ENCODE measurements at places on chromosomes 2 and 18.
A peak's percentile ranks its signal among the peaks of the same experiment; 100 is the strongest.

GRCh38 chr2:103740631-103741030 is 978.8 kb downstream of the TMEM182 start:
- DNase-seq: no peak

- no peak for DNase-seq
Observed at GRCh38 chr2:113892004-113892710, 2.3 kb downstream of the ACTR3 start.

DNA sequence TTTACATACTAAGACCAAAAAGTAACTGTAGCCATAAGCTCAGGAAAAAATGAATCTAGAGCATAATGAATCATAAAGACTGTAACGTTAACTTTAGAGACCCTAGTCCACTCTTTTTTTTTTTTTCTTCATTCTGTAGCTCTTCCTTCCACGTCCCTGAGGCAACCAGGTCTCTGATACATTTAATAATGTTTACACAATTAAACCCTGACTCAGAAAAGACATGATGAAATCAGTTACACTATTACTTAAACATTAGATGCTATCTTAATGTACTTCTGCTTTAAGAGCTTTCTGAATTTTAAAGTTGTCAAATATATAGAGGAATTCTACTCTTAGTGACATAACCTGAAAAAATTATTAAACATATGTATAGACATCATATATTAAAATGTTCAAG is 1121.5 kb upstream of the DDX18 start:
- DNase-seq: no peak

- DNase-seq: no peak
Observed at GRCh38 chr2:21041943-21042707, 1.7 kb downstream of the APOB start.

GRCh38 chr2:52632543-52632942 is 1135.1 kb upstream of the CHAC2 start:
- DNase-seq: no peak

GRCh38 chr2:219334076-219334475 is 1.5 kb upstream of the RESP18 start:
- DNase-seq: no peak

- no peak for DNase-seq
Observed at GRCh38 chr18:46916551-46917107, 678 bp downstream of the PIAS2 start.

DNA sequence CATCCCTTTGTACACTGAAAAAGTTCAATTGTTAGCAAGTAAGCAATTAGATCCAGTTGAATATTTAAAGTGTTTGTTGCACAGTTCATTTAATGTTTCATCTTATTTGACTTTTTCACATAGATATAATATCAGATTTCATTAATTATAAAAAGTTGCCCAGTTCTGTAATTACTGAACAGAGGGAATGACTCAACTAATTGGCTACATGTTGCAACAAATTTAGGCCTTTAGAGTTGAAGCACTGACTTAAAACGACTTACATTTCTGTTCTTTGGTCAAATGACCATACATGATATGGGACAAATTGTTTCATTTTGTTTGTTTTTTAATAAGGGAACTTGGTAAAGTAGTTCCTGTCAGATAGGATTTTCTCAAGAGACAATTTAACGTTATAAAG is 68.5 kb upstream of the FAM117B start:
- no peak for DNase-seq

DNA sequence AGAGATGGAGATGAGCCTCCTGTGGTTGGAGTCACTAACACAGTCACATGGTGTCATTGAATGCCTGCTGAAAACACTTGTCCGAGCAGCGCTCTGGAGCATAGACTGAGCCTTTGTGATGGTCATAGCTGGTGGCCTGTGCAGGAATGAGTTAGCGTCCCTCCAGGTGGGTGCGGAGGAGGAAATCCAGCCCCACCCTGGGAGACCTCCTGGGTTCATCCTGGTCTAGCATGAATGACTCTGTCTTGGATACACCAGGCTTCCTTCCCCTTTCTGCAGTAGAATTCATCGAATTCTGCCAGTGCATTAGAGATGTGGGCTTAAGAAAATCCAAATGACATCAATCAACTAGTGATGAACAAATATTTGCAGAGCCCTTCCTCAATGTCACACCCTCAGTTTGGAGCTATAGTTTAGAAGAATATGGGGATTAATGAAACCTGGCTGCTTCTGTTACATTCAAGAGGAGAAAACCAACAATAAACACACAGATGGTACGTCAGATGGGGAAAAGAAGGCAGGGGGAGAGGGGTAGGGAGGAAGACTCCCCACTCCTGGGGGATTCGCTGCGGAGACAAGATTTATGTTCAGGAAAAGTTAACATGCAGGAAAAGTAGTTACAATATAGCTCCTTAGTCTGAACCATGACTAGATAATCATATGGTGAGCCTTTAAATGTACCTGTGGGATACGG is 136.7 kb downstream of the DDX1 start:
- DNase-seq: no peak

GRCh38 chr2:55839182-55839819 is 84.3 kb downstream of the EFEMP1 start:
- no peak for DNase-seq

DNA sequence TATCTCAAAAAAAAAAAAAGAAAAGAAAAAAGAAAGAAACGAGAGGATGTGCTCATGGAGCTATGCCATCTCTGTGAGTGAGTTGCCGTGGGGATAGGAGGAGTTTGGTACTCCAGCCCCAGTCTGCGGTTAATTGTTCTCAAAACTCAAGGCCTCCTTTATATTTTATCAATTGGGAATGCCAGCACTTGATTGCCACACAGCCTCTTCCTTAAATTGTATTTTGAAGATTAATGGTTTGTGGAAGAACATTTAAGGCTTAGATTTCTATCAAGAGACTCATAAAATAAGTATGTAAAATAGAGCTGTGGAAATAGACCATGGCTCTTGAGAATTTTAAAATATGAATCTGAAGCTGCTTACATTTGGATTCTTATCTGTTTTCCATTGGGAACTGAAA is 29.8 kb downstream of the KCNE4 start:
- no peak for DNase-seq

GRCh38 chr18:68417826-68418225 is 297.1 kb downstream of the TMX3 start:
- DNase-seq: no peak

DNA sequence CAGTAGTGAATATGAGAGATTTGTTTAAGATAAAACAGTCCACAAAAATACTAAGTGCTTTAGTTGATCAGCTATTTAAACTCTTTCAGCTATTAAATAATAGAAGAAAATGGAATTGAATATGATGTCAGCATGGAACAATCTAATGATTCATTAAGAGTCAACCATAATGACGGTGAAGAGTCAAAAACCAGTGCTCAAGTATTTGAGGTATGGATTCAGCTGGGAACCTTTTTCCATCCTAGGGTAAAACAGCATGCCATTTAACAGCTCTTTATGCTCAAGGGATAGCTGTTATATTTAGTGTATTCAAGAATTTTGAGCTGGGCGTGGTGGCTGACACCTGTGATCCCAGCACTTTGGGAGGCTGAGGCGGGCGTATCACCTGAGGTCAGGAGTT is 29.7 kb downstream of the CARF start:
- DNase-seq: no peak

GRCh38 chr2:227238238-227239237 is 74.1 kb downstream of the COL4A3 start:
- DNase-seq: peak; percentile 11

DNA sequence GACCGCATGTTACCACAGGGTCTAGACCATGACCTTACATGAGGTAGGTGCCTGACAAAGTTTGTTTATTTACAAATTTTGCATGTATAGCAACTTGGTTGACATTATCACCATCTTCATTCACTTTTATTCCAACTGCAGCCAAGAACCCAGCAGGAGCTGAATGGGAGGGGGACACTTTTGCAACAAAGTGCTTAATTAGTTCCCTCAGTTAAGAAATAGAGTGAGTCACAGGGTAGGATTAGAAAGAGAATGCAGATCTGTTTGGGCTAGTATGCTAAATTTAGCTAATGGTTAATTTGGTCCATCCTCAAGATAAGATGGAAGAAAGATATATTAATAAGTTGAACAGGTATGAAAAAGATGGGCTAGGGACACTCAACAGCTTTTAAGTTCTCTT is 678.9 kb downstream of the ARHGAP15 start:
- DNase-seq: no peak

- DNase-seq: no peak
Observed at GRCh38 chr2:161990036-161990435, 84.0 kb downstream of the DPP4 start.

- no peak for DNase-seq
Observed at GRCh38 chr18:26091047-26091630, 726 bp upstream of the SS18 start.

GRCh38 chr2:121346859-121347258 is 61.9 kb upstream of the TFCP2L1 start:
- DNase-seq: no peak

DNA sequence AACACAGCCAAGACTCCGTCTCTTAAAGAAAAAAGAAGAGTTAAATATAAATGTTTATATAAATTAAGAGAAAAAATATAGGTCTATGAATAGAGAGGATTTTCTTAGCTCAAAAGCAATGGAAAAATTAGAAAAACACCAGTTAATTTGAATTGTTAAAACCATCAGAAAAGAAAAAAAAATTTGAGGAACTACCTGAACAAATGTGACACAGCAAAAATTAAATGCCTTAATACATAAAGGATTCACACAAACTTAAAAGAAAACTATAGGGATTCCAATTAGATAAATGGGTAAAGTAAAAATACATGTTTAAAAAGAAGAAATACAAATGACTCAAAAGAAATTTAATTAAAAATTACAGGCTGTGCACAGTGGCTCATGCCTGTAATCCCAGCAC is 147.9 kb upstream of the DNMT3A start:
- DNase-seq: no peak

Measured in stimulated activated naive B cell treated with anti-CD40 and anti-IgM and Interleukin-4, amounts not matched to agents 10 μg/mL and 1 μg/mL and 100 μg/mL, for 72 hours (primary cell).